ENCODE measurements at places on chromosomes 5 and 9.

DNA sequence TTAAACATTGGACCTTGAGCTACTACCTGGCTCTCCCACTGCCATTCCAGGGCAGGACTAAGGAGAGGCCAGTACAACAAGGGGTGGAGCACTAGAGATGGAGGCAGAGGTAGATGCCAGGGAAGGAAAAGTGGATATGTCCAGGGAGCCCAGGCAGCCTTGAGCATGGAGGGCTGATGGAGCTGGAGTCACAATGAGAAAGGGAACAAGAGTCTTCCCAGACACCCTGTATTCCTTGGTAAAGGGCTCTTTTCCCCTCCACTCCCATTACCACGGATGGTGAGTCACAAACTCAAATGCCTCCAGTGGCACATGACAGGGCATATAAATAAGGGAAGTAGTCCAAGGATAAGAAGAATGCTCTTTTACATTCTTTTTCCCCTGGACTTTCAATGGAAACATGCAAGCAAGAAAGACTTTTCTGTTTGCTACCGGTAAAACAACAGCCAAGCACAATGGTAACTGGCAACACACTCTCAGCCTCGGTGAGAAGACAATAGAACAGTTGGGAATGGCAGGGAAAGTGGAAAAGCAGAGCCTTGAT is 16.7 kb downstream of the ERAP1 start:
- DNase-seq, result no peak

DNA sequence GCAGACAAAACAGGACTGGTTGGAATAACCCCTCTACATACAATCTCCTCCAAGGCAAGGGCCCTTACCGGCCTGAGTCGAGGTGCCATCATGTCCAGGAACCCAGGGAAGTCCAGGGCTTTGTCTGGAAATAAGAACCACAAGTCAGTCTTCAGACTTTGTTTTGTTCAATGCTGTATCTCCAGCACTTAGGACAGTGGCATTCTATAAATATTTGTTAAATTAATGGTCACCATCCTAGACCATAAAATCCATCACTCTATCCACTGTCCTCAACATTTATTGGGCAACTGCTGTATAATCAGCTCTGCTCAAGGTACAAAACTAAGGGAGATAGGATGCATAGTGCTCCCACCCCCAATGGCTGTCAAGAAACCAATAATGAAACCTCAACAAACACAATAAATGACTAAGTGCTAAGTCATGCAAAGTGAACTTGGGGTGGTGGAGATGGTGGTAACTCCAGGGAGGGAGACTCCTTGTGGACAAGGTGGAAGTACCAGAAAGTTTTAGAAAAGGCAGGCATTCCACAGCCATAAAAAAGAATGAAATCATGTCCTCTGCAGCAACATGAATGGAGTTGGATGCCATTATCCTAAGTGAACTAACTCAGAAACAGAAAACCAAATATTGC is 5.0 kb downstream of the RELL2 start:
- no peak for DNase-seq

DNA sequence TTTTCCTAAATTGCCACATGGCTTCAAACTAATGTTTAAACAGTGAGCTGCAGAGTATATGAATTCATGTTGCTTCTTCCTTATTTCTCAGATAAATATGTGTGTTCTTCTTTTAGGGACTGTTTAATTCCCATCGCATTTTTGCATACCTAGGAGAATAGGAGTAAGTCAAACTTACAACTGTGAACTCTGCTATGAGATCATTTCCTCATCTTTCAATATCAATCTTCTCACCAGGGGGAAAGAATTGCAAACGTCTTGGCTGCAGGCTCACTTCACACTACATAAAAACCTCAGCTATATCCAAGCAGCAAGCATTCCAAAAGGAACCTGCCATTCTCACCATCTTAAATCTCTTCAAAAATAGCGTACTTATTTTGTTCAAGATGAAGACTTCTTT is 271.0 kb downstream of the DNAH5 start:
- DNase-seq, result no peak

- DNase-seq, result no peak
These were observed 1365.3 kb upstream of the WWC1 start for GRCh38 chr5:166926138-166926537.

DNA sequence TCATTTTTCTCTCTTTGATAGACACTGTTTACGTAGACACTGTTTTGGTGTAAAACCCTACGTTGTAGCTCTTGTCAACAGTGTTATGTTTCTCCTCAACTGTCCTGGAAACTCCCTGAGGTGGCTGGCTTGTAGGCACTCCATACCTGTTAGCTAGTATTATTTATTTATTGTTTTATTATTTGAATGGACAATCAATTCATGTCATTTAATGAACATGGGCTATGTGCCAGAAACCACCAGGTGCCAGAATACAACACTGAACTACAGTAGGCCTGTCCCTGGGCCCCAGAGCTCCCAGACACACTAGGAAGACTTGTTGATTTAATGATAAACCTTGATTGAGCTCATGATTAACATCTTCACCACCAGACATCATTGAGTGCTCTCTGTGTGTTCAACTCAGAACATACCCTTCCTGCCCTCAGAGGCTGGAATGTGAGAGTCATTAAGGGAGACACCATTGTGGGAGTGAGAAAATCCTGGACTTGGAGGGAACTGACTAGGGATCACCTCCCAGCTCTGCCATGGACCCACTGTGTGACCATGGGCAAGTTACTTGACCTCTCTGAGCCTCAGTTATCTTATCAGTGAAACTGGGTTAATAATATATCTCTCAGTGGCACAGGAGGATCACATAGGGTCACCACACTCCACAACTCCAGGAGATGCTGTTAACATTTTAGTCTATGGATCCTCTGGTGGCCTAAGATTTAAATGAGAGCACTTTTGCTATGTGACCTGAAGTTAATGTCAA is 19.2 kb downstream of the IRF1 start:
- no peak for DNase-seq

DNA sequence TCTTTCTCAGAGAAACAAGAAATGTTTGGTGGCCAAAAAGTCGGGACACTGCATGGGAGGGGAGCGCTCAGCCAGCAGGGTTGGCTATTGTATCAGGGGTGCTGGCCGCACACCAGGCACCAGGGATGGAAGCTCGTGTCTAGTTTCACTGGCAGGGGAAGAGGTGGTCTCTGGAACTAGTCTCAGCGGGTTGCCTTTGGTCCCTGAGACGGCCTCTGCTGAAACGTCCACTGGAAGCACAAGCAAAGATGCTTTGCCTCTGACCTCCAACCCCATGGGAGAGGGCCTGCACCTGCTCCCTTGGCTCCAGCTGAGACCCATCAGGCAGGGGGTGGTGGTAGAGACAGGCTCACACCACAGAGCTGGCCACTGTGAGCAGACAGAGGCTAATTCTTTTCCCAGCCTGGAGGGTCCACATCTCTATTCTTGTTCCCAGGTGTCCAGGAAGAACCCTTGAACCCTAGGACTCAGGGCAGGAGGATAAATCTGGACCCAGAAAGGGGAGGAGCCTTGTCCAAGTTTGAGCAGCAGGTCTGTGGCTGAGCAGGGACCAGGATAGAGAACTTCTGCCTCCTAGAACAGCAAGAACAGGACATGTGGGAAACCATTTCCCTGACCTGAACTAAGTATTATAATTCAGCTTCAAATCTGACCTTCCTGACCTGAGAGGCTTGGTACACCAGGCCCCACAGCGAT is 102.6 kb downstream of the RGS3 start:
- DNase-seq, result no peak

DNA sequence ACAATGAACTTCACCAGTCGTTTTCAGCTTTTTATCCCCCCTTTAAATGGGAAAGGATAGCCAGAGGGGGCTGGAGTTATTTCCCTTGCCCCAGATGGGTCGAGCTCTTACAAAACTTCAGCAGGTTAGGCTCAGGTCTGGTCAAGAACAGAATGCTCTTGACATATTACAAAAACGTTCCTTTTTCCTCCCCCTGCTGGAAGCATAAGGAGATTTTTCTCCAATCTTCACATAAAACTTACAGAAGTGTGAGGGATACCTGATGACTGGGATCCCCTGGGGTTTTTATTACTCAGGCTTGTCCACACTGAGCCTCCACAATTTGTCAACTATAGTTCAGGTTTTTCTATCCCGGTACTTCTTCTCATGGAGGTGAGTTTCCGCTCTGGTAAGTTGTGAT is 60.8 kb downstream of the CSF2 start:
- no peak for DNase-seq

GRCh38 chr5:68060382-68060781 is 155.2 kb upstream of the PIK3R1 start:
- no peak for DNase-seq

- DNase-seq, result no peak
These were observed 594.6 kb upstream of the BRINP1 start for GRCh38 chr9:119963798-119964372.

DNA sequence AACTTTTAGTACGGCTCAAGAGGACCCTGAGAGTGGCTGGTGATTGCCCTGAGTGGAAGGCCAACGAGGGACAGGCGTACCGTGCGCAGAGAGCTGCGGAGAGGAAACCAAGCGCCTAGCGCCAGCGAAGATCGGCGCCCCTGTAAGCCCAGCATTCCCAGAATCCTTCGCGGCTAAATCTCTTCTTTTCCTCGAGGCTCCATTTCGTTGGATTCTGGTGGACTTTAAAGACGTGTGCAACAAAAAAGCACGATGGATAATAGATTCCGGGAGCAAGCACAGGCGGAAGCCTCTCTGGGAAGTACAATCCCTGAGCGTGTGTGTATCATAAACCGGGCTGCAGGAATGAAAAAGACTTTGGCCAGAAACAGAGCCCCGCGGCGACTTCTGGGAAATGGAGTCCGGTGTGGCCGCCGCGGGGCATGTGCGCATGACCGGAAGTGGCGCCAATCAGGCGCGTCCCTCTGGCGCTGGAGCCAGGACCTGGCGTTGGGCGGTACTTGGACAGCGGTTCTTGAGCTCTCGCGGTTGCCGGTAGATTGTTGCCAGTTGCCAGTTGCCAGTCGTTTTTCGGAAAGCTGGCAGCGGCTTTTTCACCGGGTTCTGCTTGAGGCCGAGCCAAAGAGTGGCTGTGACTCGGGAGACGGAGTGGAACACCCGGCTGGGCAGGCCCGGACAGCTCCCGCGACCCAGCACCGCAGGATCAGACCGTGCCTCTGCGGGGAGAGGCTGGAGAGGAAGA is at the start of gene ZNF79:
Gene ZNF79, plus strand, starts transcription at position 449 of the 742 bp plus-strand sequence. CDS start 406 bp downstream, outside the sequence.
- peak; percentile 85 for DNase-seq

DNA sequence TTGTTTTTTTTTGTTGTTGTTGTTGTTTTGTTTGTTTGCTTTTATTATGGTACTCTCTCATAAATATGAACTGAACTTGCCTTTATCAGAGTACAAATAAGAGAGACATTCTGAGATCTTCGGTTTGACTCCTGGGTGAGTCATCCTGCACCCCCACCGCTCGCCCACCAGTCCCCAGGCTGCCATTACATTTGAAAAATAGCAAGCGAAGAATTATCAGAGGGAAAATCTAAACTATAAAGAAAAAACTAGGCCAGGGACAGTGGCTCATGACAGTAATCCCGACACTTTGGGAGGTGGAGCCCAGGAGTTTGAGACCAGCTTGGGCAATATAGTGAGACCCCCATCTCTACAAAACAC is 122.1 kb upstream of the MAP3K1 start:
- no peak for DNase-seq

GRCh38 chr5:114447084-114447773 is 85.4 kb downstream of the KCNN2 start:
- DNase-seq, result no peak

- DNase-seq, result no peak
These were observed 3.0 kb upstream of the MCIDAS start for GRCh38 chr5:55230086-55230629.

GRCh38 chr5:140869555-140869886 is 764 bp downstream of the PCDHA11 start:
- DNase-seq, result no peak

GRCh38 chr5:26245321-26245720 is 793.1 kb downstream of the CDH9 start:
- no peak for DNase-seq

DNA sequence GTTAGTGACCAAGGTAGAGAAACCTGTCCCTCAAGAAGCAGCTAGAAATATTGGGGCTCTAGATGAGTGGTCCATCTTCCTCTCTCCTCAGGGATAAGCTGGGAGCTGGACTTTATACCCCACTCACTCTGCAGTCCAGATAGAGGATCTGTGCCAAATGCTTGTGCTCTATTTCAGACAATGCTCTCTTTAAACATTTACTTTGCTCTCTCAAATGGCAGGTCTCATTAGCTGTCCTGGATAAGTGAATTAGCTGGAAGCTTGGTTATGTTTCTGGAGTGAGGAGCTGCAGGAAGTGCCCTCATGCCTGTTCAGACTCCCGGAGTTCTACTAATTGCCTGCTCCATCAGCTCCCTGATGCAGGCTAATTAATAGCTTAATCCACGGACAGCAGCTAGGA is 151.1 kb upstream of the CCDC152 start:
- DNase-seq, result no peak

DNA sequence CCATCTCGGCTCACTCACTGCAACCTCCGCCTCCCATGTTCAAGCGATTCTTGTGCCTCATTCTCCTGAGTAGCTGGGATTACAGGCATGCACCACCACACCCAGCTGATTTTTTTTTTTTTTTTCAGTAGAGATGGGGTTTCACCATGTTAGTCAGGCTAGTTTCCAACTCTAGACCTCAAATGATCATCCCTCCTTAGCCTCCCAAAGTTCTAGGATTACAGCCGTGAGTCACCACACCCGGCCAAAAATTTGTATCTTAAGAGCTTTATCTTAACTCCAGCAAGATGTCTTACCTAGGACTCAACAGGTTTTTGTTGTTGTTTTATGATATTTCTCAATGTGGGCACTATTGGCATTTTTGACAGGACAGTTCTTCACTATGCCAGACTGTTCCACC is 27.9 kb downstream of the LYRM7 start:
- DNase-seq, result no peak

- DNase-seq, result no peak
These were observed 2.7 kb downstream of the KLF4 start for GRCh38 chr9:107486674-107487520.

GRCh38 chr5:52786391-52786790 is 1.3 kb upstream of the ITGA1 start:
- no peak for DNase-seq

GRCh38 chr5:43063721-43064171 is 23.6 kb upstream of the ANXA2R start:
- DNase-seq, result no peak

- no peak for DNase-seq
These were observed 365.1 kb upstream of the CCNH start for GRCh38 chr5:87777877-87778276.

DNA sequence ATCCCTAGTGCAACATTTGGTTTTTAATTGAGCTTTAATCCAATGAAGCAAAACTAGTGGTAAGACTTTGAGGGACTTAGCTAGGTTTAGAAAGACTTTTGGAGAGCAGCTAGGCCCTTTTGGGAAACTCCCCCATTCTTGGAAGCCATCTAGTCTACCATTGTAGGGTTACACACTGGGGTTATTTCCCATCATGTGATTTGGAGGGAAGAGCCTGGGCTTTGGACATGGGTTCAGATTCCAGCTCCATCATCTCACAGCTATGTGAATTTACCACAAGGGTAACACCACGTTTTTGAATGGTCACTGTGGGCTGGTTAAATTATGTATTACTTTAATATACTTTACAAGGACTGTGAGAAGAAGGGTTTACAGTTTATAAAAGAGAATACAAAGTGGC is 18.3 kb upstream of the TNFSF15 start:
- DNase-seq, result no peak

- DNase-seq, result no peak
These were observed 170.5 kb downstream of the GABRB2 start for GRCh38 chr5:161376034-161376433.

- no peak for DNase-seq
These were observed 18.5 kb downstream of the DDX31 start for GRCh38 chr9:132651259-132651658.

All from stimulated activated CD8-positive, alpha-beta memory T cell treated with anti-CD3 and anti-CD28 coated beads, Interleukin-4, amount 100 ng/mL, for 1 hour (primary cell).